ENCODE measurements at places on chromosomes 2 and 18.
A peak's percentile ranks its signal among the peaks of the same experiment; 100 is the strongest.

DNA sequence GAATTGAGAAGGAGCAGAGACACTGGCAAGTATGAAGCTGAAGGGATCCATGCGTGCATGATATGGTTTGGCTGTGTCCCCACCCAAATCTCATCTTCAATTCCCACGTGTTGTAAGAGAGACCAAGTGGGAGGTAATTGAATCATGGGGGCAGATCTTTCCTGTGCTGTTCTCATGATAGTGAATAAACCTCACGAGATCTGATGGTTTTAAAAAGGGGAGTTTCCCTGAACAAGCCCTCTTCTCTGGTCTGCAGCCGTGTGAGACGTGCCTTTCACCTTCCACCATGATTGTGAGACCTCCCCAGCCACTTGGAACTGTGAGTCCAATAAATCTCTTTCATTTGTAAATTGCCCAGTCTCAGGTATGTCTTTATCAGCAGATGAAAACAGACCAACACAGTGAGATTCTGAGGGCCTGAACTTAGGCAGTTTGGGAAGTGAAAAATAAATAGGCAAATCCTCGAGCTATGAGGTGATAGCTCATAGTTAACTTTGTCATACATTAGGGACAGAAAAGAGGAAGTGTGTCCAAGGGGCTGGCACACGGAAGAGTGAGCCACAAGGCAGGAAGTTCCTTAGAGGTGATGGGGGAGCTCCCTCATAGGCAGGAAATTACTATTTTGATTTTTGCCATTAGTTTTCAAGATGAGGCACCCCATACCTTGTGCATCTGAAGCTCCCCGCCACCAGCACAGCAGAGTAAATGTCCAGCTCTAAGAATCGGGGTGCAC, 658.8 kb upstream of the ID2 start:
- DNase-seq = no peak

DNA sequence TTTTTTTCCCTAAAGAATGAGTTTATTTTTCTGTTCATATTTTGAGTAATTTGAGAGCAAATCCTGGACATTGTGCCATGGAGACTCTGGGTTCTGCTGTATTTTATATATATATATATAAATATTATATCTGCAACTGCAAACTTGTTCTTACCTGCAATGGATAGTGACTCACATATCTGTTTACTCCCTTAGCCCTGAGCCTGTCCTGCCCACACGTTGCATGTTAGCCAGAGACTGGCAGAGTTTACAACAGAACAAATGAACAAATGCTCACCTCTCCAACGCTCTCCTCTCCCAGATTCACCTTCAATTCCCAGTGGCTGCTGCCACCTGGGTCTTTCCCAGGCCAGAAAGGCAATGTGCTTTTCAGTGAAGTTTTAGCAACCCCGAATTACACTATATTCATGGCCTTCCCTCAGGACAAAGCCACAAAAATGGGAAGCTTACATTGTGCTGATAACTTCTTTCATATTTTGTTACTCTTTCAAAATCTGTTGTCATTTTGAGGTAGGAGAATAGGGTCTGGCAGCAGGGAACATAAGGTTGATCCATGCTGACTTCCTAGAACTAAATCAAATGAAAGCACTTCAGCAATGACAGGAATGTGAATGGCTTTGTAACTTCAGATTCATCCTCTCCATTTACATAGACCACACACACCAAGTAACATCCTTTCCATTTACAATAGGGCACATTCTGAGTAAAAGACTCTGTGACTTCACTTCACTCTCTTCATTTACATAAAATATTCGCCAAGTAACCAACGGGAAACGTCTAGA, 105.4 kb upstream of the FAM110C start:
- no peak for DNase-seq

DNA sequence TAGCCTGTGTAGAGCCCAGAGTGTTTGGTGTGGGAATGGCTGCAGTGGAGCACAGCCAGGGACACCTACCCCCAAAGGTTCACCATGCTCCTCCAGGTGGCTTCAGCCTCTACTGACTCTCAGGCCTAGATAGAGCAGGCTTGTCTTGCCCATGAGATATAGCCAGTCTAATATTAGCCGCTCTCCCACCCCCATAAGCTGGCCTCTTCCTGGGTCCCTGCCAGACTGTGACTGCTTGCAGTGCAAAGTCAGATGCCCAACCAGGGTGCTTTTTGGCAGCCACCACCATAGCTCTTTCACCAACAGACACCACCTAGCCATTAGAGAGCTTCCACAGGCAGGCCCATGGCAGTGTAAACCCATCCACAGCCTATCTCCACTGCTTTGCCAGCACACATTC, 405.3 kb downstream of the MBD2 start:
- DNase-seq = no peak

DNA sequence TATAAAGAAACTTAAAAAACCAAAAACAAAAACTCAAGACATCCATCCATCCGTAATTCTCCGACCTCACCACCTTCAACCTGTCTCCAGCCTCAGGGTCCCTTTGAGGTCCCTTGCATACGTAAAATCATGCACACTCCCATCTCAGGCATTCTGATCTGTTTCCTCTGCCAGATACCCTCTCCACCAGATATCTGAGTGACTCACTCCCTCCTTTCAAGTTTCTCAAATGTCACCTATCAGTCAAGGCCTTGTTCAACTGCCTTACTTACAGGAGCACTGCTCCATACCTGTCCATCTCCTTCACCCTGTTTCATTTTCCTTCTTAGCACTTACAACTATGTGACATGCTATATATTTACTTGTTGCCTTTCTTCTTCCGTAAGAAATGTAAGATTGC, 369.3 kb downstream of the NBAS start:
- DNase-seq = no peak

DNA sequence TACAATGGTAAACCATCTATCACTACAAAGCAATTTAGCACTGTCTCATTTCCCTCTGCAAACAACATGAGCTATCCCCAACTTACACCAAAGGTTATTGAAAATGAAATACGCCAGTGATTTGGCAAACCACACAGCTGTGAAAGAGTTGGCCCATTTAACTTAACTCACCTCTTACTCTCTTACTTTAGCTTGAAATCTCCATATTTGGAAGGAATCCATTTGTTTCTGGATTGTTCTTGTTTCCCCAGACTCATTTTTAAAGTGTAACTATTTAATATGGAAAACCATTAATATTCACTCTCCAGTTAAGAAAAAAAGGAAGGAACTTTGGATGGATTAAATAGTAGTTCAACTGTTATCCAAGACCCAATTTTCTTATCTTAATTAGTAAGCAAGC, 93.7 kb upstream of the TRIB2 start:
- no peak for DNase-seq

DNA sequence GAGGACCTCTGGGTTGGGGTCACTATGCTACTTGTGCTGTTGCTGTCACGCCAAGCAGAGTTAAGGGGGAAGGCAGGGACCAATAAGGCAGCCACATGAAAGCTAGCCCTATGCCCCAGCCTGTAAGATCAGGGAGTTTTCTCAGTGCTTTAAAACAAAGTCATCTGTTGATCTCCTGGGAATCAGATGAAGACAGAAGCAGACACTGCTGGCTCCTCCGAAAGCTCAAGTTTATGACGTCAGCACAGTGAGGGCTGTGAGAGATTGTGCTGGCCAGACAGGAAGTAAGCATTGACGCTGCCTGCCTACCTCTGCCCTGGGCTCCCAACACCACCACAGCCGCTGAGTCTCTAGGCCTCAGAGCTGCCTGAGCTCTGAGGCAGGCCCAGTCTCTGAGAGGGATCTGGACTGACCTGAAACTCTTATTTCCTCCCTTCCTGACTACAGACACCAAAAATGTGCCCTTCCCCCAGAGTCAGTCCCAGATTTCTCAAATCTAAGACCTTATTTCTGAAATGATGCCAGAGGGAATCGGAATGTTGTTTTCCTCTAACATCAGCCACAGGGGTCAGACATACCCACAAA, 118.1 kb upstream of the EPAS1 start:
- peak; percentile 26 for DNase-seq
